ENCODE measurements at places on chromosomes 12 and 14.
A peak's percentile ranks its signal among the peaks of the same experiment; 100 is the strongest.

- no peak for DNase-seq
Observed at GRCh38 chr14:101963656-101964296, 597 bp upstream of the DYNC1H1 start.

DNA sequence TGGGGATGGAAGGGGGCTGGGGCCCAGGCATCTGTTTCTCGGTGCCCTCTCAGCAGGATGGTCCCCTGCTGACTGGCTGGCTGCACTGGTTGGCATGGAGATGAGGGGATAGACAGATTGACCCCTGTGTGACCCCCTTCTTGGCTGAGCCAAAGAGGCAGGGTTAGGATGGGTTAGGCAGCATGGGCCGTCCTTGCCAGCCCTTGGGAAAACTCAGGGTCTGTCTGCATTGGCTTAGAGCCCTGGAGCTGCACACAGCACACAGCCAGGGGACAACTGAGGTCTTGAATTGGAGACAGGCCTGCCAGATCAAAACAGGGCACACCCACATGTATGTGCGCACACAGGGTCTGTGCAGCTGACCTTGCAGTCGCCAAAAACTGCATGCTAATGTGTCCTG is 11.2 kb upstream of the LRP1-AS start:
- no peak for DNase-seq

DNA sequence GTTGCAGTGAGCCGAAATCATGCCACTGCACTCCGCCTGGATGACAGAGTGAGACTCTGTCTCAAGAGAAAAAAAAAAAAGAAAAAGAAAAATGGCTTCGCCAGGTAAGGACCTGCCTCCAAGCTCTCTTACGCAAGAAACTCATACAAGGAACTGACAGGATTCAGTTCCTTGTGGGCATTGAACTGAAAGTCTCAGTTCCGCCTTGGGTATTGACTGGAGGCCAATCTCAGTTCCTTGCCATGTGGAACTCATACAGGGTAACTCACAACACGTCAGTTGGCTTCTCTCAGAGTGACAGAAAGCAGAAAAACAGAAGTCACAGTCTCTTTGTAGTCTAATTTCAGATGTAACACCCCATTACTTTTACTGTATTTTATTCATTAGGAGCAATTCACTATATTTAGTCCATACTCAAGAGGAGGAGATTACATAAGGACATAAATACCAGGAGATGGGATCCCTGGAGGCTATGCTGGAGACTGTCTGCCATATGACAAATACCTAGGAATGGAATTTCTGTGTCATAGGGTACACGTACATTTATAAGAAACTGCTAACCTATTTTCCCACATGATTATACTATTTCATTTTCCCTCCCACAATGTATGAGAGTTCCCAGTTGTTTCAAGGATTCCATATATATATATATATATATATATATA is 11.4 kb upstream of the NOPCHAP1 start:
- DNase-seq = no peak

GRCh38 chr14:38721822-38722431 is 381.1 kb downstream of the SEC23A start:
- peak; percentile 59 for DNase-seq

- DNase-seq = no peak
Observed at GRCh38 chr14:69657950-69658355, 46.6 kb downstream of the SUSD6 start.

DNA sequence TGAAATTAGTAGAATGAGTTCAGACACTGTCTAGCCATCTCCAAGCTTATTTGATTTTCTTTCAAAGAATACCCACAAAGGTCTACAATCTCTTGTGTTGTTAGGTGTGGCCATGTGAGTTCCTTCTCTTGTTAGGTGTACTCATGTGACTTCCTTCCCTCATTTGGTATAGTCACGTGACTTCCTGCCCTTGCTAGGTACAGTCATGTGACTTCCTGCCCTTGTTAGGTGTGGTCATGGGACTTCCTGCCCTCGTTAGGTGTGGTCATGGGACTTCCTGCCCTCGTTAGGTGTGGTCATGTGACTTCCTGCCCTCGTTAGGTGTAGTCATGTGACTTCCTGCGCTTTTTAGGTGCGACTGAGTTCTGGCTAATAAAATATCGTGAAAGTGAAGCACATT is 179.6 kb downstream of the TMX1 start:
- no peak for DNase-seq

DNA sequence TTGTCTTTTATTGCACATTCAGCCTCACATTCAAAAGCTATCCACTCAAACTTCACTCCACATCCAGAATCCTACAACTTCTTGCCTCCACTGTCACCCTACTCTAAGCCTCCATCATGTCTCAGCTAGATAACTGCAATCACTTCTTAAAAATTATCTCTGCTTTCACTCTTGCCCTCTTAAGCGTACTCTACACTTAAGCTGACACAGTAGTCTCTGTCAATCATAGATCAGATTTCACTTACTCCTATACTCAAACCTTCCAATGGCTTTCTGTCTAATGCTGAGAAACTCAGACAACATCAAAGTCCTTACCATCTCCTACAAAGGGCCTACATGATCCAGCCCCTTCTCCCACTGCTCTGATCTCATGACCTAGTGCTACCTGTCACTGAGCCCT is 304.1 kb downstream of the ITPR2 start:
- no peak for DNase-seq

DNA sequence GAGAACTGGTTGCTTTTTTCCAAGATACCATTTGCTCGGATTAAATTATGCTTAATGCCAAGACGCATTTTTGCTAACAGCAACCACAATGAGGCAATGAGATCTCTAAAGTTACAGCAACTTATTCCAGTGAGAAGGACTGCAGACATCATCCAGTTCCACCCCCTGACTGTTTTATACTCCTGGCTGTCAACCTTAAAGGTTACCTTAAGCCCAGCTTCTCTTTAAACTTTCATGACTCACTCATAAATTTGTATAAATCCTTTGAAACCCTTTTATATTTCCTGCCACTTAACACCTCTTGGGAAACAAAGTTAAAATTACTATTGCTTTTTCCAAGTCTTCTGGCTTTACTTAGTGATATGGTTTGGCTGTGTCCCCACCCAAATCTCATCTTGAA is 80.2 kb downstream of the TMTC1 start:
- DNase-seq = no peak

GRCh38 chr14:71220462-71220861 is 313.2 kb downstream of the PCNX1 start:
- DNase-seq = no peak

- peak; percentile 79 for DNase-seq
Observed at GRCh38 chr14:67241411-67242167, at the start of gene PALS1. PALS1 (plus strand) TSS chr14:67241435; CDS start chr14:67279171, 37,736 bp downstream.

GRCh38 chr12:59858508-59859170 is 262.8 kb downstream of the SLC16A7 start:
- no peak for DNase-seq

DNA sequence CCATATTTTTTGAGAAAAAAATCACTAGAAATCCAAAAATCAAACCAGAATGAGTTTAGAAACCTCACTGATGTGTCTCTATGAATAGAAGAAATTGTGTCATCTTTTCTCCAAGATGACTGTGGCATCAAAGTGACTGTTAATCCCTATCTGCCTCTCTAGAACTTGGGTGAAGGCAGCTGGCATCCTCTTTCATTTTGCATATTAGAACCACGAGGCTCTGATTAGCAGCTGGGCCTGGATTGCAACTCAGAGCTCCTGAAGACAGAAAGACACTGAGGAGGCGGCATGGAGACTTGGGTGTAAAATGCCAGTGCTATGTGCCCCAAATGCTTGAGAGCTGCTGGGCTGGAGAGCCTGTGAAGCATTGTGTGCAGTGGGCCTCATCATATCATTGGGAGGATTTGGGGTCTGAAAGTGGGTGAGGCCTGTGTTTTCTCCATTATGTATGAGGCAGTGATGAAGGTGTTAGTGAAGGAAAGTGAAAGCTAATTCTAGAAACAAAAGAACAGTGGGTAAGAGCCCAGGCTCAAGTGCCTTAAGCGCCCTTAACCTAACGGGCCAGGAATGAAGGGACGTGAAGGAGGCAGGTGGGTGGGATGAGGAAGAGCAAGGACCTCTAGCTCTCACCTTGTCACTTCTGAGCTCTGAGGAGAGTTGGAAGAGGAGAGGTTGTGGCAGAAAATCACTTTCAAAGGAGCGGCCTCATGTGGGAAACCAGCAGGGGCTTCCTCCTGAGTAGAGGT is 26.2 kb downstream of the NKX2-8 start:
- no peak for DNase-seq

DNA sequence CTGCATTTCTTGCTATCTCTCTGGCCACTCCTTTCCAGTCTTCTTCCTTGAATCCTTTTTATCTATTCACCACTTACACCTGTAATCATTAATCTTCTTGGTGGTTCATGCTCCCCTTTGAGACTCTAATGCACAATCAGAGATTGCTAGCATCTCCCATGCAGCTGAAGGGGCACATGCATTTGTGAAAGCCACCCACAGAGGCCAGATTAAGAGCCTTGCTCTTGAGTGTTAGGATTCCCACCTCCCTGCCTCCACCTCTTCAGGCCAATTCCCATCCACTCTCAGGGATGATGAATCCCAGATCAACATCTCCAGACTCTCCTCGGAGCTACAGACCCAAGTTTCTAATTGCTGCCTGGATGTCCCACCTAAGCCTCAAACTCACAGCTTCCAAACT is 19.4 kb upstream of the KRT18 start:
- DNase-seq = no peak

- peak; percentile 70 for DNase-seq
Observed at GRCh38 chr14:31388687-31389413, 31.5 kb downstream of the HEATR5A start.

DNA sequence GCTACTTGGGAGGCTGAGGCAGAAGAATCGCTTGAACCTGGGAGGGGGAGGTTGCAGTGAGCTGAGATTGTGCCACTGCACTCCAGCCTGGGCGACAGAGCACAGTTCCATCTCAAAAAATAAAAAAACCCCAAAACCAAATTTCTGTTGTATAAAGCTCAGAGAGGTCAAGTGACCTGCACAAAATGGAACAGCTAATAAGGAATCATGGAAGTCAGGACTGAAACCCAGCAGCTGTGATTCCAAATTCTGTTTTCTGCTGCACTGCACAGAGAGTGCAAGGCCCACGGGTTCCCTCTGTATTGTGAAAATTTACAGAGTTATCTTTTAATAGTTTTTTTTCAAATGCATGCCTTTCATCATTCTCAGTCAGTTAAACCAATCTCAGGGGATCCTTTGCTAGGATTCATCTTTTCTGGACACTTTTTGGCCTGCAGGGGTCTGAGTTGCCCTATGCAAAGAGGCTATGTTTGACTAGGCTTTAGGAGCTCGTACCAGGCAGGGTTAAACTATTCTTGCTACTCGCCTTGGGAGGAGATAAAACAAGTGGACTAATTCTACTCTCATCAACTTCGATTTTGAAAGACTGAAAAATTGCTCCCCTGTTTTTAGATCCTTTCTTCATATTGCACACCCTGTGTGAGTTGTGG is 26.1 kb upstream of the AACS start:
- no peak for DNase-seq

DNA sequence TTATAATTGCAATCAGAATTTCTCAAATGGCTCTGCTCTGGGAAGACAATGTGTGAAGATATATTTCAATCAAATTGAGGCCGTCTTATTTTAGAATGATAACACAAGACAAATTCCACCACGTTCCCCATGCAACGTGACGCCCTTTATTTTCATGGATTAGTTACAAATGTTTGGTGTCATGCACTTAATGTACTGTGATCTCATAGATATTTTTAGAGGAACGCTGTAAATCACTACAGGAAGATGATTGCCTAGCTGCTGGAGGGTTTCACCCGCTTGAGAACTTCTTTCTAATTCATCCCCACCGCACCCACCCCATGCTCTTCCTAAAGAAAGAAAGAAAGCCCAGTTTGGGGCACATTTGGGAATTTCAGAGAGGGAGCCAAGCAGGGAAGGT is 117.2 kb downstream of the PLXNC1 start:
- DNase-seq = no peak

DNA sequence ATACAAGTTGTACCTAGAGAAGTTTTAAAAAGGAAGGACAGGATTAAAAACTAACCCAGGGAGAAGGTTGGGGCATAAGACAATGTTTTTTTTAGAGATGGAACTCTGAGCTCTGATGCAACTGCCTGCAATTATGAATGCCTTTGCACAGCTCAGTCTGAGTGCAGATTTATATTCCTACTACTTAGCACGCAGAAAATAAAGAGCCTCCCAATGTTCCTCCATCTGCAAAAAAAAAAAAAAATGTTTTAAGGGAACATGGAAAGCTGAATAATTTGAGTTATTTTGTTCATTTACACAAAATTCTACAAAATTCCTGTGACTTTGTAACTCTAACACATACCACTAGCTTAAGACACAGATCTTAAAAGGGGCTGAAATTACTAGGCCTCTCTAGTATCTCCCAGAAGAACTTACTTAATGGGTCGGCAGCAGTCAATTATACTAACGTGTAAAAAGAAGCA is 15.7 kb downstream of the CLIP1 start:
- peak; percentile 22 for DNase-seq

- no peak for DNase-seq
Observed at GRCh38 chr12:52341066-52341580, 19.9 kb upstream of the KRT83 start.

DNA sequence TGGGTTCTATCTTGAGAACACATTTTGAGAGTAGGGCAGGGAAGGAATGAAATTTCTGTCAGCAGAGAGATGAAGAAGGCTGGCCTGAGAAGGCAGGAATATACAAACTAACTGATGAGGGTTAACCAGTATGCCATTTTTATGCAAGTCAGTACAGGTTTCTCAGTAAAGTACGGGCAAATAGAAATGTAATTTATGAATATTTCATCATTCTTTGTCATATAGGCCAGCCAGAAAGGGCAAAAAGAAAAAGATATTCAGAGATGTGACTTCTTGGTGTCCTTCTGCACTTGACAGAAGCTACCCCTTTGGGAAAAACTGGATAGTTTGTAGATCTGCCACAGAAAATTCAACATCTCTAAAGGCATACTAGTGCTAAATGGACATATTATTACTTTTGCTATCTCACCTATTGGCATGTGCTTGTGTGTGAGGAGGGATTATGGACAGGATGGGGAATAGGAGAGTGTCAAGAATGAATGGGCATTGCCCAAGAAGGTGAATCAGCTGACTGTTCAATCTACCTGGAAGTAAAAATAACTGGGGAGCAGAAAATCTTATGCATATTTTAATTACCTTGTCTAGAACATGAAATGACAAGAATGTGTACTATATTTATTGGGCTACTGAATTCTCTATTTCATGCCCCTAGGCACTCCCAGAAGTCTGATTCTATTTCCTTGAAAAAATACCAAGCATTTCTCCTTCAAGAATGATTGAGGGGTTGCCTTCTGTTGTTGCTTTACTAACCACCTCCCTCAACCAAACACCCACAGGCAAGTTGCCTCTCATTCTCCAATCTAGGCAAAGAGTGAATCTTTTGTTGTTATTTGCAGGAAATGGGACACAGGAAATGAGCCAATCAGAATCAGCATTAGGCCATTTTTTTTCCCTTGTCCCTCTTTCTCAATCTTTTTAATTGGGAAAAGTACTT is 175.1 kb upstream of the SLC38A2 start:
- DNase-seq = no peak
